ENCODE measurements at places on chromosomes 6 and 20.

GRCh38 chr20:2752567-2753460, 47.6 kb downstream of the CPXM1 start:
- no peak for DNase-seq

DNA sequence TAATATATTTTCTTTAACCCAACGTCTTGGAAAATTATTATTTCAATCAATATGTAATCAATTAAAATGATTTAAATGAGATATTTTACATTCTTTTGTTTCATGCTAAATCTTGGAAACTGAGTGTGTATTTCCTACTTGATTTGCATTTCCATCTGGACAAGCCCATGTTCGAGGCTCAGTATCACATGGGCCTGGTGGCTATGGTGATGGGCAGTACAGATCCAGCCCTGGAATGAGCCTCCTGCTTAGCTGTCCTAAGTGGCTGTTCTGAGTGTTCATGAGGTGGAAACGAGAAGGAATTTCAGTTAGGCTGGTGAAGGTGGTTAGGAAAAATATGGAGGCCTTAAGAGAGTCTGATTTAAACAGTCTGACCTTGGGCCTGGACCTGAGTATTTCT, 73.0 kb upstream of the ATXN1 start:
- DNase-seq: no peak

GRCh38 chr6:7313505-7314165, 636 bp upstream of the SSR1 start:
- DNase-seq: no peak

DNA sequence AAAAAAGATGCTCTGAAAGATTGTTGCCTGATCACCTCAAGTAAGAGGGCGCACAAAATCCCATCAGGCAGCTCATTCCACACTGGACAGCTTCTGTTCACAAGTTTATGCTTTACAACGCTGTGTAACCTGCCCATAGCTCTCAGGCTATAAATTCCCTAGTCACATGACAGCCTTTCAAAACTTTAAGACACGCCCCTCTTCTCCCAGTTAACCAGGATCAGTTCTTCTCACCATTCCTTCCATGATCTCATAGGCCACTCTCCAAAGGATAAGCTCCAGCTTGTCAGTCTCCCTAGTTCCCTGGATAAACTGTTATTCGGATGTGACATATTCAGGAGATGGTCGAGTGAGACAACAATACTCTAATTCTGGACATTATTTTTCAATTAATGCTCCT, 15.0 kb downstream of the ADNP start:
- no peak for DNase-seq

DNA sequence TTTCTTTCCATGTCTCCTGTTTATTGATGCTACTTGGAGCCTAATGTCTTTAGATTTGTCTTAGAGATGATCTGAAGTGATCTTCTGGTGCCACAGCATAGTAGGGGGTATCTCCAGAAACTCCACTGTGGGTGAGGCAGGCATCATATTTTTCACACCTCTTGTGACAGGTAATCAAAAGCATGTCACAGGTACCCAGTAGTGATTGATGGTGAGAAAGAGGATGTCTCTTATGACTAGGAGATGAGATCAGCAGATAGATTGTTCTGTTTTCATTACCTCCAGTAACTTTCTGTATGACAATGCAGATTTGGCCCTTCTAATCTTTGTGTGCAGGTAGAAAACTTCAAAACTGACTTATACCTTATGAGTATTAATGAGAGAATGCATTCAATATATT, 13.5 kb downstream of the NCOA7 start:
- no peak for DNase-seq

DNA sequence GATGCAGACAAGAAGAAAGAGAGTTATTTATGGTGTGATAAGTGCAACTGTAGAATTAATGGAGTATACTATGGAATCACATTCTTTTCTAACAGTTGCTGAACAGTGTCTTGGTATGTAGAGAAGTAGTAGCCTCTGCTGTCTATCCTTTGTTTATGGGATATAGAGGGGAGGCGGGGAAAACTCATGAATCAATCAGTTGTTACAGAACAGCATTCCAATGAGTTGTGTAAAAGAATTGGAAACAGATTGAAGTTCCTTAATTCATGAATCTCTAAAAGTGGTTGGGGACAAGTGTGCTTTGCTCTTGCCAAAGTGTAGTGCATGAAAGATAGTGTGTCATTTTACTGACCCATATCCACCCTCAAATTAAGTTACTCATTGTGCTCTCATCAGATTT, 77.7 kb downstream of the FLRT3 start:
- no peak for DNase-seq

GRCh38 chr20:20606050-20606449, 106.4 kb downstream of the RALGAPA2 start:
- DNase-seq: no peak

GRCh38 chr6:117817499-117817898, 89.6 kb upstream of the SLC35F1 start:
- no peak for DNase-seq

DNA sequence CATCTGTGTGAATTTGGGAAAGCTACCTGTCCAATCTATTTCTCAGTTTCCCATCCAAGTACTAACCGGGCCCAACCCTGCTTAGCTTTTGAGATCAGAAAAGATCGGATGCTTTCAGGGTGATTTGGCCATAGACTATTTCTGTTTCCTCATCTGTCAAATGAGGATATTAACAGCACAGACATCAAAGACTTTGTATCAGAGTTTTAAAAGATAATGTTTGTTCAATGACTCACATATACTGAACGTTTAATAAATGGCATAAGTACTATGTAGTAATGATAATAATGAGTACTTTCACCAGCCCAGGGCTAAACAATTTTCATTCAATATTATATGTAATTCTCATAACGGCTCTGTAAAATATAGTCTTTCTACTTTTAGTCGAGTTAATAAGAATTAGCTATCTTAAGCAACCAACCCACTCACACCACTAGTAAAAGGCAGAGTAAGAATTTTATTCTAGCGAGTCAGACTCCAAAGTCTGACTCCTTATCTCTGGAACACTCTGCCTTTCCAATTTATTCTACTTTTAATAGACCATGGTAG, 216.5 kb downstream of the ARHGAP18 start:
- no peak for DNase-seq

Data from AG04450 (cell line).